ENCODE measurements at places on chromosomes 11 and 22.

DNA sequence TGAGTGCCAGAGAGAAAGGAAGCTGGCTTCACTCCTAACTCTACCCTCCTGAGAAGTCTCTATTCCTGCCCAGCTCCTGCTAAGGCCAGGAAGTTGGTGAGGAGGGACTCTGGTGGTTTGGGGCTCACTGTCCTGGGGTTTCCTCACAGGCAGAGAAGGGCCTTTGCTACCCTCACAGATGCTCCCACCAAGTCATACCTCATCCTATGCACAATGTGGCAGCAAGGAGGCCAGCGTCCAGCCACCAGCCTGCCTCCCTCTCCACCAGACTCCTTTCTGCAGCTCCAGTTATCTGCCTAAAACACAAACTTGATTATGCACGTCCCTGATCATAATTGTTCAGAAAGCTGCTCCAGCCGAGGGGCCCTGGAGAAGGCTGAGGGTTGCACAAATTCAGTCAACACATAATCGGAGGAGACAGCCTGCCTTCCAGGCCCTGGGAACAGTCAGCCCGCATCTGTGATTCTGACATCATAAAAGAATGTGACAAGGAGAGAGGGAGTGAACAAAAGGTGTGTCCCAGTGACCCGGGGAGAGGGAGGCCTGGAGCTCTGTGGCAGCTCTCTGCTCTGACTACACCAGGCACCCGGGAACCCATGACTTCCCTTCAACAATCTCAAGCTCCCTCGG lies 28.8 kb downstream of the DKK3 start:
- no peak for DNase-seq

GRCh38 chr22:39148727-39149535 lies 3.5 kb downstream of the CBX7 start:
- DNase-seq: peak; percentile 58

- DNase-seq: no peak
Measured at GRCh38 chr11:43576803-43577521, 103.6 kb upstream of the HSD17B12 start.

DNA sequence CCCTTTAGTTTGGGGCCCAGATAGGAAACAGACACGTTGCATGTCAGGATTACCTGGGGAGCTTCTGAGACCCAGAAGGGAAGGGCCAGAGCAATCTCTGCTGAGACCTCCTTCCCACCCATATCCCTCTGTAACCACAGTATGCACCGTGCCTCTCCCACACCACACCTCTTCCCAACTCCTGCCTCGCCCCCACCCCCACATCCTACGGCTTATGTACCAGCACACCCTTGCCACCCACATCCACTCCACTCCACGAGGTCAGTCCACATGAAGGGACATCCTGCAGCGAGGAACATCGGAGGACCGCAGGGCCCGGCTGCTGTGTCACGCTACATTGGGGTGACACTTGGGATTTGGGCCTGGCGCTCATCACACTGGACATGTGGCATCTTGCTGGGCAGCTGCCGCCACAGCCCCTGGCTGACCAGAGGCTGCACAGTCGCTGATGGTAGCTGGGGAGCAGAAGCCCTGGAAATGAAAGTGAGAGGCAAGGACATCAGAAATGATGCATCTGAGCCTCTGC lies 118.3 kb upstream of the LMO1 start:
- no peak for DNase-seq

- no peak for DNase-seq
Measured at GRCh38 chr22:16783453-16783852, 41.8 kb downstream of the XKR3 start.

- DNase-seq: no peak
Measured at GRCh38 chr11:104843150-104843836, 55.0 kb downstream of the CASP12 start.

- no peak for DNase-seq
Measured at GRCh38 chr22:42879371-42880021, 22.4 kb upstream of the ARFGAP3 start.

DNA sequence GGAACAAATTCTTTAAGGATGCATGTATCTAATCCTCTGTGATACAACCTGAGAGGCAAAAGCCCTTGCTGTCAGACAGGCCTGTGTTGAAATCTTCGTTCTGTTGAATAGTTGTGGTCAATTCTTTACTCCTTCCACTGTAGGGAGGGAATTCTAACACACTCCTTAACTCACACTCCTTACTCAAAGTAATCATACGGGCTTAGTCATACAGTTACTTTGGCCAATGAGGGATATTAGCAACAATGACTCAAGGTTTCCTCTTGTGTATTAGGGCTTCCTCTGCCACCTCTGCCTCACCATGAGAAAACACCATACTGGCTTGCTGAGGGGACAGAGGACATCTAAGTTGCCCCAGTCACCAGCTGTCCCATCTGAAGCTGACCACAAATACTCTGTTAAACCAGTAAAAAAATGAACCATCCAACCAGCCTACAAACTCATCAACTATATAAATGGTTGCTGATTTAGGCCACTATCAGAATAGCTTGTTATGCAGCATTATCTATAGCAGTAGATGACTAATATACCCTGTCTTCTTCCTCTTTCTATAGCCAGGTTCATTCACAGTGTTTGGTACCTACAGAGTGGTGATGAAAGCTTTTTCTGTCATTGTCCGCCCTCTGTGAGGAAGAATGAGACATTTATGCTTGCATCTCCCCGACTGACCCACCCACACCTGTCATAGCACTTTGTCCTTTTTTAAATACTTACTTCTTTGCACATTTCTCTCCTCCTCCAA lies 322.8 kb upstream of the SYN3 start:
- DNase-seq: no peak

DNA sequence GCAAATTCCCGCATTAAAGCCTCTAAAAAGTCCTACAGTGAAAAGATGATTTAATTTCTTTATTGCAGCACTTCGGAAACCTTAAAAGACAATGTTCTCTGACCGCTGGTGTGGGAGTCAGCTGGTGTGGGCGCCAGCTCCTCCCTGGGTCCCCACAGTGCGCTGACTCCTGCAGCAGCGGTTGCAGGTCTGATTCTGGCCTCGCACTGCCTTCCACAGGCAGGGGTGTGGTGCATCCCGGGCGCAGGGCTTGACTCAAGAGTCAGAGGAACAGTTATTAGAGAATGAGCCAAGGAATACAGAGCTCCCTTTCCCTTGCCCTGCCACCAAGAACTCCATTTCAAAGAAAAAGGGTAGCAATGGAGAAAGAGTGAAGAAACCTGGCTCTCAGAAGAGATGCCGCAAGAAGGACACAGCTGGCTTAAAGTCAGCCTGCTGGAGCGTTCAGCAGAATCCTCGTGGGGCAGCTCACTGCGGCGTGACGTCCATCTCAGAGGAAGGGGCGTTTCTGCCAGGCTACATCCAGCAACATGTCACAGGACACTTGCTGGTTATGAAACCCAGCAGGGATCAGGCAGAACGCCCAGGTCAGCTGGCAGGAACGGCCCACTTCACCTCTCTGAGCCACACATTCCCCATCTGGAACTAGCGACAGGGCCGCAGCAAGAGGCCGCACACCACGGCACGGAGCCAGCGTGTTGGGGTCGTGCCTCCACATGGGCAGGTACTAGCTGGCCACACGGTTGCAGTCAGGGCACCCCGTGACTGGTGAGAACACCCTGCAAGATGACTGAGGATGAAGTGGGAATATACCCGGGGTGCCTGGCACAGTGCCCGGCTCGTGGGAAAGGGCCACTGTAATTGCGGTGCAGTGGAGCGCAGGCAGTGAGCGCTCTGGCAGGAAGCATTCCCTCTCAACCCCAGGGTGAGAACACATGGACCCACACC lies 18.1 kb upstream of the EFCAB6 start:
- DNase-seq: no peak

DNA sequence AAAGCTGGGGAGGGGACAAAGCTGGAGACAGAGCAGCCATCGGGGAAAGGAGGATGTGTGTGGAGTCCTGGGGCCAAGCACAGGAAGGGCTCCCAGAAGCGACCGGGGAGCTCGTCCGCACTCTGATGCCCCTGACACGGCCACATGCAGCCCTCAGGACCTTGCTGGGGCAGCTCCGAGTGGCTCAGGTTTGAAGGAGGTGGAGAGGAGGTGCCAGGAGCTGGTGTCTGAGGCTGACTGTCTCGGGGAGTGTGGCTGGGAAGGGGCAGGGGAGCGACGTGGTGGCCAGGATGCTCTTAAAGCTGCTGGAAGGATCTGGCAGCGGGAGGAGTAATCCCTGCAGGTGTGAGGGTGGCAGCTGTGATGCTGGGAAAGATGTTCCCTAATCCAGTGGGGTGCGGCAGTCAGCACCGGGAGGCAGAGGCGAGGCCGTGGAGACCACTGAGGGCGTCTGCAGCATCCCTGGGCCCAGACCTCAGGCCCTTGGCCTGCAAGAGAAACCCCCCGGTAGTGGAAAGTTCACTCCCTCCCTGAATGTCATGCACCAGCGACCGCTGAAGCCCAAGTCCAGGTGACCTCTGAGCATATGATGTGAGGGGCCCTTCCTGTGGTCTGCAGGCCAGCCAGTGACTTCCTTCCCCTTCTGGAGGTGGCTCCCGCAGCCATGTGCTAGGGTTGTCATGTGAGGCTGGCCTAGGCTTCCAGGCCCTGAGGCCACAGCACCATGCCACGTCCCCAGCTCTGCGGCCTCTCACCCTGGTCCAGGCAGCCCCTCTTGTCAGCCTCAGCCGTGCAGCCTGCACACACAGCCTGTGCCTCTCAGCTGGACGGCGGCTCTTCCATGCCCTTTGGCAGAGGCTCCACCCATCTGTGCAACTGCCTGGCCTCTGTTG lies 17.2 kb upstream of the CTSD start:
- DNase-seq: no peak

DNA sequence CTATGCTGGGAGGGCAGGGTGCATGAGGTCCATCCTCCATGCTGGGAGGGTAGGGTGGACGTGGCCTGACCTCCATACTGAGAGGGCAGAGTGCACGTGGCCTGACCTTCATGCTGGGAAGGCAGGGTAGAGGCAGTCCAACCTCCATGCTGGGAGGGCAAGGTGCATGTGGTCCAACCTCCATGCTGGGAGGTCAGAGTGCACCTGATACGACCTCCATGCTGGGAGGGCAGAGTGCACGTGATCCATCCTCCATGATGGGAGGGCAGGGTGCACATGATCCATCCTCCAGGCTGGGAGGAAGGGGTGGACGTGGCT lies 622.2 kb downstream of the BRD1 start:
- no peak for DNase-seq

- no peak for DNase-seq
Measured at GRCh38 chr22:19079691-19080090, 42.5 kb downstream of the DGCR2 start.

DNA sequence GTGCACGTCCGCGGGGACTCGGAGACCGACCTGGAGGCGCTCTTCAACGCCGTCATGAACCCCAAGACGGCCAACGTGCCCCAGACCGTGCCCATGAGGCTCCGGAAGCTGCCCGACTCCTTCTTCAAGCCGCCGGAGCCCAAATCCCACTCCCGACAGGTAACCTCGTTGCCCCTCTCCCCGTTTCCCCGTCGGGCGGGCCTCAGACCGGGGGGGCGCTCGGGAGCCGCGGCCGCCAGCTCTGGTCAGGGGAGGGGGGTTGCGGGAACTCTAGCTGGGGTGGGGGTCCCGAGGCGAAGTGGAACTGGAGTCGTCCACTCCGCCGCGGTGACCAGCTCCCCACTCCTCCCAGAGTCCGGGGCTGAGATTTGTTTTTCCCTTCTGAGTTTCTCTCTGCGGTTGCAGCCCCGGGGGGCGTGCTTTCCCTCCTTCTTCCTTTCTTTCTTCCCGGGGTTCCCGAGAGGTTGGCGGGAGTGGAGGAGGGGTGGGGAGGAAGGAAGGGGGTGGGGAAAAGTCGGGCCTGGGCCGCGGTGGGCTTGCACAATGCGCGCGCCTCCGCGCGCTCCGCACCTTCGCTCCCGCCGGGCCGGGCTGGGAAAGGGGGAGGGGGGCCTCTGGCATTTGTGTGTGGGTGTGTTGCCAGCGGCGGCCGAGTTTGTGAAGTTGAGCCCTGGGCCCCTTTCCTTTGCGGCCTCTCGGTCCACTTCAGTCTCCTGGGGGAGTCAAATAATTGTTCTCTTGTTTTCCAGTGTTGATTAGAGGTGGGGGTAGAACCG lies 952 bp downstream of the YAP1 start:
- peak; percentile 5 for DNase-seq

Measured in stimulated activated CD4-positive, alpha-beta T cell treated with anti-CD3 and anti-CD28 coated beads, Interleukin-4, amount 100 ng/mL, for 48 hours (primary cell).